ENCODE measurements at places on chromosomes 4 and X.

GRCh38 chr4:53309321-53310040 lies 56.4 kb downstream of the SCFD2 start:
- no peak for DNase-seq

- DNase-seq: no peak
Observed at GRCh38 chrX:101452056-101452455, 33.2 kb upstream of the ARMCX4 start.

DNA sequence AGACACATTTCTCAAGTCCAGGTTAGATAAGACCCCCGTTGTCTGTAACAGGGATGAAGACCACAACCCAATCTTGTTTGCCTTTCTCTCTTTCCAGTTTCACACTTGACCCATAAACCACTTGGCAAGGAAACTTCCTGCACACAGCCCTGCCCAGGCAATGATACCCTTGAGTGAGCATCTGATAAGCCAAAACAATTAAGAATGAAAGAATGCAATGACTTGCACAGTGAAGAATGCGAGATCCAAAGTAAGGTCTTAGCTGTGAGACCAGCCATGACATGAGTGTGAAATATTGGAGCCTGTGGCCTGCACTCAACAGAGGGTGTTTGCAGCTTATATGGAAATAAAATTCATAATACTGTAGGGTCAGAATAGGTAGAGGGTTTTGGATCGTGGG lies 37.9 kb upstream of the MXRA5 start:
- DNase-seq: peak; percentile 2

DNA sequence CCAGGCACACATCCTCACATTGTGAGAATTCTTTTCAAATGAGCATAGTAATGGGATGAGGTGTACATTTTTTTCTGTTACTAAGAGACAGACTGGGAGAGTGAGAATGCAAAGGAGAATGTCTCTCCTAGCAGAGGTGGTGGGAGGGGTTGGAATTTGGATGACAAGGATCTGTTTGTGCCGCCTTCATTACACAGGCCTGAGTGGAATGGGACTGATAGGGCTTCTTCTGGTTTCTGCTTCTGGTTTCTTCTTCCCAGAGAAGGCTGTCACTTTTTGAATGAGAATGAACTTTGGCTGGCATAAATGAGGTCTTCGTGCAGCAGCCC lies 55.4 kb downstream of the C4orf51 start:
- peak; percentile 96 for DNase-seq

- DNase-seq: no peak
Observed at GRCh38 chr4:2731907-2732317, 24.2 kb downstream of the TNIP2 start.

DNA sequence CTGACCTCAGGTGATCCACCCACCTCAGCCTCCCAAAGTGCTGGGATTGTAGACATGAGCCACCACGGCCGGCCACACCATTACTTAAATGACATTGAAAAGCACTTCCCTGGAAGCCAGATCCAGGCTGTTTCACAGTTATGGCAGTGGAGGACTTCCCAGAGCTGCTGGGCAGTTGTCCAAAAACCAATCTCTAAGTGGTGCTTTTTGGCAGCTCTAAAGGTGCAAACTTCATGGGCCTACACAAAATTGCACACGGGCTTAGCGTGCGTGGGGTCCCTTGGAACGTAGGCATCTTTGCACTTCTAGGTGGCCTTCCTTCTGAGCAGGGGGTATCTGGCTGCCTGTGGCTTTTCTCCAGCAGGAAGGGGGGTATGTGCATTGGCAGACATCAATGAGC lies 172.3 kb downstream of the SHOX start:
- no peak for DNase-seq

- DNase-seq: no peak
Observed at GRCh38 chr4:17197070-17197469, 298.6 kb upstream of the LDB2 start.

DNA sequence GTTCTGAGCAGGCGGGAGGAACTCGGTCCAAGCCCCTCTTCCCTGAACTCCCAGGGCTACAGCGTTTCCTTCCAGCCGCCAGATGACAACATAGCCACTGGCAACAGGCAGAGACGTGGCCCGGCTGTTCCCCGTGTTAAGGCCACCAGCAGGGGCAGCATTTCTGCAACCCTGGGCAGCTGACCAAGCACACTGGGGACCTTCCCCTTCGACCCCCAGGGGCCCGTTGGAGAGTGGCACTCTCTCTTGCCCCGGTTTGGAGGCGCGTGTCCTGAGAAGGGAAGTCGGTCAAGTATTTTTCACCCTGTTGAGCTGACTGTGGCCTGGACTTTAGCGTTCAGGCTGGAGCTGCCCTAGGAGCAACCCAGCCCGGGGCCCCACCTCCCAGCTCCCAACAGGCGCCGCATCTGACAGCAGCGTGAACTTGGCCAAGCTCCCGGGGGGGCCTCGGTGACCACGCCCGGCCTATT lies 37.6 kb downstream of the ZBTB49 start:
- peak; percentile 41 for DNase-seq

DNA sequence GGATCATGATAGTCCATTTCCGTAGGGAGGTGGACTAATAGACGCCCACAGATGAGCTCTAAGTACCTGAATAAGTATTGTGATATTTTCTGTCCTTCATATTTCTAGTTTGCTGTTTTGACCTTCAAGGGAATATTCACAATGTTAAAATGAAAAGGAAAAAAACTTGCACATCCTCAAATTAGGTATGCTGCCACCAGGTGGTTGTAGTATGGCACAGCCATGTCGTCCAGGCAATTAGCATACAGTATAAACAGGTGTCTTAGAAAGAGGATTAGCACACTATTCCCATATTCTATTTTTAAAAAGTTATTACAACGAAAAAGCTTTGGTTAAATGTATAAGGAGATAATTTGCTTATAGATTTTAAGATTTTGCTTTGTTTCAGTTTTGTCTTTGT lies 802.0 kb downstream of the RPA4 start:
- peak; percentile 69 for DNase-seq

GRCh38 chr4:54011201-54011600 lies 53.2 kb downstream of the CHIC2 start:
- DNase-seq: no peak
